ENCODE measurements at places on chromosomes 11 and 22. TPM values are rescaled to one million over a fixed set of nuclear protein-coding genes. Genes with fewer than 3 reads are reported as not detected.

Gene ISX
- 0.34 TPM for polyA plus RNA-seq

Gene RFPL2
- polyA plus RNA-seq = not detected

Gene LINC01488
- 0.12 TPM for polyA plus RNA-seq

Gene VSTM5
- 0.52 TPM for polyA plus RNA-seq

Gene AIFM3
- polyA plus RNA-seq = 0.54 TPM

Gene ROBO4
- 34.3 TPM for polyA plus RNA-seq

DNA sequence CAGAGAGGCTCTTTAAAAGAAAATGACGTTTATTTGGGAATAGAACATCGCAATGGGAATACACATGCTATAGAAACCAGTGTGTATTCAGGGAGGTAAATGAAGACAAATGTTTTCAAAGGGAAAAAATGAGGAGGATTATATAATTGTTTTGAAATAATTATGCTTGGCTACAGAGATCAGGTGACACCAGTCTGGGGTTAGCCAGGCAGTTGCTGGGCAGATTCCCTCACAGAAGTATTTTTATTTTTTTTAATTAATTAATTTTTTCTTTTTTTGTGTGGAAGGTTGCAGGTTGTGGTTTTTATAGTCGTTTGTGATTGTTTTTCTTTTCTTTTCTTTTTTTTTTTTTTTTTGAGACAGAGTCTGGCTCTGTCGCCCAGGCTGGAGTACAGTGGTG is 5.6 kb upstream of the STARD10 start:
- H3K27ac ChIP-seq = no peak overlapping the region
- no peak overlapping the region for H3K4me3 ChIP-seq
- no peak for DNase-seq

GRCh38 chr11:117295438-117296137 is 4.4 kb downstream of the BACE1-AS start:
- no peaks in the 10 kb centered on the region for H3K27me3 ChIP-seq
- no peaks in the 10 kb centered on the region for H3K36me3 ChIP-seq
- no peak overlapping the region for H3K27ac ChIP-seq
- no peaks in the 10 kb centered on the region for H3K4me1 ChIP-seq
- H3K4me3 ChIP-seq = no peak overlapping the region

GRCh38 chr11:116825434-116825833 is 2.3 kb upstream of the APOA4 start:
- H3K36me3 ChIP-seq = no peaks in the 10 kb centered on the region
- H3K27ac ChIP-seq = no peak overlapping the region
- H3K27me3 ChIP-seq = no peaks in the 10 kb centered on the region
- DNase-seq = no peak

- no peak overlapping the region for H3K27ac ChIP-seq
- H3K36me3 ChIP-seq = no peaks in the 10 kb centered on the region
- no peak overlapping the region for H3K4me3 ChIP-seq
These were observed 26.0 kb upstream of the CYP2D6 start for GRCh38 chr22:42156598-42156997.

DNA sequence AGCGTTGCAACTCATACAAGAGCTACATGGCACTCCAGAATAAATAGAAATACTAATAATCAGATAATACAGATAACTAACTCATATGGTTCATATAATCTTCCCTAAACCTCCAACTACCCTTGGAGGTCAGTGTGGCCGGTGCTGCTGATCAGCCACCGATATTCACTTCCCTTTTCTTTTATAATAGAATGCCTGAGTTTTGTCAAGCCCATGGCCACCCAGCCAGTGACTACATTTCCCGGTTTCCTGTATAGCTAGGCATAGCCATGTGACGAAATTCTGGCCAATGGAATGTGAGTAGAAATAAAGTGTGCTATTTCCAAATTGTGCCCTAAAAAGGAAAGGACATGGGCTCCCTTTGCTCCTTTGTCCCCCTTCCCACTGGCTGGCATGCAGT is 5.9 kb upstream of the CAT start:
- no peaks in the 10 kb centered on the region for H3K36me3 ChIP-seq
- peaks cover 30% of the 10 kb centered on the region for H3K4me1 ChIP-seq
- no peak overlapping the region for H3K4me3 ChIP-seq
- DNase-seq = no peak

DNA sequence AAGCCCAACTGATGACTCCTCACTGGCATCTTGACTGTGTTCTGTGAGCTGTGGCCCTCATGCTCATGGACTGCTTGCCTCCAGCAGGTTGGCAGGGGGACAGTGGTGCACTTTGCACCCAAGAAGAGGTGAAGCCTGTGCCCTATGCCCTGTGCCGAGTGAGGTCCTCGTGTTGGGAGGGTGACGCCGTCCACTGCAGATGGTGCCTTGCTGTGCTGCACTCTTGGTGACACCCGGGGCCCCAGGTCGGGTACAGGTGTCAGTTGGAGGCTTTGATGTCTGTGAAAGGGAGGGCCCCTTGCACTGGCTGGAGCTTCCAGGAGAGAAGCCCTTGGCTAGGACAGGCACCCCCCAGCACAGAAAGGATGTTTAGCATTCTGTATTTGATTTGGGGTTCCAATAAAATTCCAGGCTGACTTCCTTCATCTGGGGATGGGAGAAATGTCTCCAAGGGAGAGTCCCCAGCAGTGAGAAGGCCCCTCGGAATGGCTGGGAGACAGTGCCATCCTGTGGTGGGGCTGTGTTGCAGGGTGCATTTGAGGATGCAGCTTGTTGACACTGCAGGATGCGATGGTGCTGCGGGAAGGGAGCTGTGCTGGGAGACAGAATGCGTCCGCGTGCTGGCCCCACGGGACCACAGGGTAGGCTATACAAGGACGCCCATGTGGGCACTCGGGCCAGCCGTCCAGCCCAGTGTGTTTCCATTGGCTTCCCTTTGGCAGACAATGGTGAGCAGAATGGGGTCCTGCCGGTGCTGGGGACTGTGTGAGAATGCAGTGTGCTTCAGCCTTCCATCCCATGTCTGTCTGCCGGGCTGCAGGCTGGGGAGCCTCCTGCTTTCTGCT is 2.5 kb upstream of the ZDHHC8 start:
- H3K4me1 ChIP-seq = peaks cover 15% of the 10 kb centered on the region
- no peak for DNase-seq
- H3K27ac ChIP-seq = no peak overlapping the region
- no peak overlapping the region for H3K4me3 ChIP-seq

All from left lung (tissue), 14 donors.